ENCODE measurements at places on chromosomes 13 and 19.
A peak's percentile ranks its signal among the peaks of the same experiment; 100 is the strongest.

DNA sequence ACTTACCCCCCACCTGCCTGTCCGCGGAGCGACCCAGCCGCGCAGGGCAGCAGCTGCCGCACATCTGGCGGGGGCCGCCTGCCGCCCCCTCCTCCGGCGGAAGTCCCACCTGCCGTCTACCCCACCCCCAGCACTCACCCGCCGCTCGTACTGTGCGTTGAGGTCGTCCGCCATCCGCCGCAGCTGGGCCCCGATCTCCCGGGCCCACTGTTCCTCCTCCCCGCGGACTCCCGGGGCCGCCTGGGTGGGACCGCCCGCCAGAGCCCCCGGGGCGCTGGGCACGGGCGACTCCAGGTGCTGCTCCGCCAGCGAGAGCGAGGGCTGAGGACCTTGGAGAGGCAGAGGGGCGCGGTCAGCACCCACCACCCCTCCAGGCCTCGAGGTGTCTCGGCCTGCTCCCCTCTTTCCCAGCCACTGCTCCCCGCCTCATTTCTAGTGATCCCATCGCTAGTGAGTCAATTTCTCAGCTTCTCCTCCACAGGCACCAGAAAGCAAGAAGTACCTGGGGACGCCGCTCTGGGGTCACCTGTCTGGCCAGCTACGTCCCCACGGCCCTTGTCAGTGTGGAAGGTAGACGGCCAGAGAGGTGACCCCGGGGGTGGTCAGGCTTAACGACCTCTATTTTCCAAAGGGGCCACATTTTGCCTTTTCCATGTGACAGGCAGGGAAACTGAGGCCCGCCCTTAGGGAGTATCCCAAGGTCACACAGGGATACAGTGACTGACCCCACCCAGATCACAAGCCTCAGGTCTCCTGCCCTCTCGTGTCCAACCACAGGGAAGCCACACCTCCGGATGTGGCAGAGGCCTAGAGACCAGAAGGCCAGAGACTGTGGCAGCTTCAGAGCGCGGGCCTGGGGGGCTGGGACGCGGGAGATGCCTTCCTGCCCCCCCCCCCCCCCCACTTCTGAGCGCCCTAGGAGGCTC lies 4.3 kb downstream of the BBC3 start:
- DNase-seq = peak; percentile 71

DNA sequence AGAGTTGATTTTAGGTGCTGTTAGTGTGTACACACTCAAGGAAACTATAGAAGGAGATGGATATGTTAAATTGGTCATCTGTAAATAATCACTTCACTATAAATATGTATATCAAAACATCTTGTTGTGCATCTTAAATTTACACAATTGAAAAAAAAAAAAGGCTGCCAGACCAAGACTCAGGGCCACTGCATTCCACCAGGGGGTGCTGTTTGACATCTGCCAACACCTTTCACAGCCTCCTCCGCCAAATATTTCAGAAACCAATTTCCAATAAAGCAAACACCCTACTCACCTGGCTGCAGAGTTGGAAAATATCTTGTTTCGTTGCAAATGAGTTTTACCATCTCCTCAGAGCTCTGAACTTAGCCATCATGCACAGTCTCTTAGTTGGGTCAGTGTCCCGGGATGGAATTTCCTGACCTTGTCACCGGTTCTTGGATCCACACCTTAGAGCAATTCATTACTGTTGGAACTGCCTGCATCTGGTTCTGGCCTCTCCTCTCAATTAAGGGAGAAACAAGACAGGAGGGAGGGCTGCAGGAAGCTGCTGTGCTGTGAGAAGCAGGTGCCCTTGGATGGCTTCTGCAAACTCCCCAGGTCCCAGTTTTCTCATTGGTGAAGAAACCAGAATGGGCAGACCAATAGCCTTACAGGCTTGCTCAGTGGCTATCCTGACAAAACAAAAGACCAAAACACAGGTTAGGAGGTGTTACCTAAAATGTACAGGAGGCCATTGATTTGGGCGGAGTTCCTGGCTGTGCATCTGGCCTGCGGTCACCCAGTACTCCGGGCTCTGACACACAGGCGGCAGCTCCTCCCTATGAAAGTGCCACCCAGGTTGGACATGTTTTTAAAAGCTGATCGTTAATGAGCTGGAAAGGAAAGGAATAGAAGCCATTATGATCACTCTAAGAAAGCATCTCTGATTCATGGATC lies 746.6 kb downstream of the UQCRFS1 start:
- DNase-seq = peak; percentile 68

DNA sequence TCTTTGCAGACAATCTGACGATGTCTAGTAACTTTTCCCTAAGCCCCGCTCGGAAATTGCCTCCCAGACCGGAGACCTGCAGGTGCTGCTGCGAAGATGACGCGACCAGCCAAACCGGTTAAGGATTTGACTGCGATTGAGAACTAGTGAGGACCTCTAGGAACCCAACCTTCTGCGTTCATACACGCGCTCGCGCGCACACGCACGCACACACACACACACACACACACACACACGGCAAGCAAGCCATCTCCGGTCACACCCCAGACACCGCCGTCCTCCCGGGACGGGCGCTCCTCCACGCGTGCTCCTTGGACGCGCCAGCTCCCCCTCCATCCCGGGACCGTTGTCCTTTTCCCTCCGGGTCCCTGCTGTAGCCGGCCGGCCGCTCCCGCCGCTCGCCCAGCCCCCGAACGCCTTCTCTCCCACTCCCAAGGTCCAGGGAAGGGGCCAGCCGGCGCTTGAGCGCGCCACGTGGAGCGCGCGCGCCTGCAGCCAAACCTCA lies 1.2 kb downstream of the TBC1D4 start:
- DNase-seq = no peak

DNA sequence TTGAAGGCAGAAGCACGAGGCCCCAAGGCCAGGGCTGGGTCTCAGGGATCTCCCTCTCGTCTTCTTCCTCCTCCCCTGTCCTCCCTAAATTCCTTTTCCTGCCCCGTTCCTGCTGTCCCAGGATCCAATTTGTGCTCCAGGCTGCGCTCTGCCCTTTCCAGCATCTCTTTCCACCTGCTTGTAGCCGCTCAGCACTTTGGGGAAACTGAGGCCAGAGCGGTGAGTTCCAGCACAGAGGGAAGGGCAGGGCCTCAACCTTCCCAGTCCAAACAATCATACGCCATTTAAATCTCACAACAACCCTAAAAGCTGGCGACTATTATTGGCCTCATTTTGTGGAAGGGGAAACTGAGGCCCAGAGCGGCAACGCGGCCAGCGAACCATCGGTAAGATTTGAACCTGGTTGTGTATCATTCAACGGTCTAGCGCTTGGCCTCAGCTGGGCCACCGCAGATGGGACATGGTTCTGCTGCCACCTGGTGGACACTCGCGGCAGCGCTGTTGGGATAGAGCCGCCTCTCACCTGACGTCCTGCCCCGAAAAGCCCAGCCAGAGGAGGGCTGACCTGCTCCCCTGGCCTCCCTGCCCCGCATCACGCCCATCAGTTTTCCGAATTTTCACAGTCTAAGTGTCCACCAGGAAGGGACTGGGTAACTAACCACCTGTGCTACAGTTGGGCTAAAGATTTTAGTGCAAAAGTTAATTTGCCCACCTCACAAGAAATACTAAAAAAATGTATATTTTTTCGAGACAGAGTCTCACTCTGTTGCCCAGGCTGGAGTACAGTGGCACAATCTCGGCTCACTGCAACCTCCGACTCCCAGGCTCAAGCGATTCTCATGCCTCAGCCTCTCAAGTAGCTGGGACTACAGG lies 4.2 kb upstream of the RPL18A start:
- DNase-seq = peak; percentile 89

DNA sequence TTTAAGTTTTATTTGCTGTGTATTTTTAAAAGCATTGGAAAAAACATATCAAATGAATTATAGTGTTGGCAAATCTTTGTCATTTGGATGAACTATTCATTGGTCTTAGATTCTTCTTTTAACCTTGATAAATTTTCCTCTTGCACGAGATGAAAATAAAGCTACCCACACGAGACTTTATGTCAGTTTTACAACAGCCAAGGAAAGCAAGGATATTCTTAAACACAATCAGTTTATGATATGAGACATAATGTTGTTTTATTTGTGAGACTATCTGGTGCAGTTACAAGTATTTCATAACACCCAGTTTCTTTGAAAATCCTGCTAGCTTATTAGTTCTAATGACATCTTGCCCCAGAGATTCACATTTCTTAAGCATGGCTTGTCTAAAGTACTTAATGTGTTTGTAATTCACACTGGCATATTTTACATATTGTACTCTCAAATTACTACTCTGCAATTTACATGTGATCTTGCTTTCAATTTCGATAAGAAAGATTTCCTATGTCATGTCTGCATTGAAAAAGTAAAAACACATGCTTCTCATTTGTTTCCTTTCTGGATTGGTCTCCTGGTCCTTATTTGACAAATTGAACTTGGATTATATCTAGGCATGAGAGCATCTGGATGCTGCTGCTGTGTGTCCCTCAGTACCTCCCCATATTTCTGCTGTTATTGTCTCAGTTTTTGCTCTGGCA lies 955.5 kb upstream of the PCDH9 start:
- DNase-seq = no peak

- DNase-seq = peak; percentile 5
Observed at GRCh38 chr19:21022996-21023395, 2.5 kb downstream of the ZNF430 start.

GRCh38 chr19:48433337-48433736 lies 12.4 kb upstream of the GRWD1 start:
- DNase-seq = no peak
